ENCODE measurements at places on chromosomes 16 and 17.

- DNase-seq = no peak
Observed at GRCh38 chr17:43967251-43967875, 13.6 kb upstream of the PYY start.

- no peak for DNase-seq
Observed at GRCh38 chr16:72983241-72983640, 64.7 kb downstream of the ZFHX3 start.

DNA sequence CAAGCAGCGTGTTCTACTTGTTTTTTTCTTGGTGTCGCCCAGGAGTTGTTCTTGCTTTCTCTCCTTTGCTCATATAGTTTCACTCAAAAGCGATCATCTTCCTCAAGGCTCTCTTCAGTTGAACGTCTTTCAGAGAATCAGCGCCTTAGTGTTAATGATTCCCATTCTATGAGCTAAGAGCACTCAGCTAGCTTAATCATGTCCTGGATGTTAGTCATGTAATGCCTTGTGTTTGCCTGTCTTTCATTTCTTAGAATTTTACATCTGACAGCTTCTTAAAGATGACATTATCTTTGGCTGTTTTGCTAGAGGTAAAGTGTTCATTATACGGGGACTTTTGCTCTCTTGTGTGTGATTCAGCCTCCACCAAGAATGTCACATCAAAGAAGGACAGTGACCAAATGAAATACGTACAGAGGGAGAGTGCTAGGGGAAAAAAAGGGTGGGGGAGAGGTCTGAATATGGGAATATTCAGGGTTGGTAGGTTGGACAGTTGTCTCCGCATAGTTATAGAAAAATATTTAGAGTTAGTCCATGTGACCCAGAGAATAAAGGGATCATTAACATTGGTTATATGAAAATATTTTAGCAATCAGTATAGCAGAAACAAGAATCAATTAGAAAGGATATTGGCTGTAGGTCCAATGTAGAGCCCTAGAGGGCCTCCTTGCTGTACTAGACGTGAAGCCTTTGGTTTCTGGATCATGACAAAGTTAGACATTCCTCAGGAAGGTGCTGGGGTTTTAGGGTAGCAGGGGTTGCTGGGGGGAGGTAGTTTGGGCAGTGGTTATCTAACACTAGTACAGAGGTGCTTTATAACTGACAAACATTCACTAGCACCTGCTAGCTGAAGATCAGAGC lies 31.9 kb upstream of the ANKFN1 start:
- DNase-seq = no peak

GRCh38 chr16:67226295-67226803 lies 581 bp upstream of the TMEM208 start:
- no peak for DNase-seq

DNA sequence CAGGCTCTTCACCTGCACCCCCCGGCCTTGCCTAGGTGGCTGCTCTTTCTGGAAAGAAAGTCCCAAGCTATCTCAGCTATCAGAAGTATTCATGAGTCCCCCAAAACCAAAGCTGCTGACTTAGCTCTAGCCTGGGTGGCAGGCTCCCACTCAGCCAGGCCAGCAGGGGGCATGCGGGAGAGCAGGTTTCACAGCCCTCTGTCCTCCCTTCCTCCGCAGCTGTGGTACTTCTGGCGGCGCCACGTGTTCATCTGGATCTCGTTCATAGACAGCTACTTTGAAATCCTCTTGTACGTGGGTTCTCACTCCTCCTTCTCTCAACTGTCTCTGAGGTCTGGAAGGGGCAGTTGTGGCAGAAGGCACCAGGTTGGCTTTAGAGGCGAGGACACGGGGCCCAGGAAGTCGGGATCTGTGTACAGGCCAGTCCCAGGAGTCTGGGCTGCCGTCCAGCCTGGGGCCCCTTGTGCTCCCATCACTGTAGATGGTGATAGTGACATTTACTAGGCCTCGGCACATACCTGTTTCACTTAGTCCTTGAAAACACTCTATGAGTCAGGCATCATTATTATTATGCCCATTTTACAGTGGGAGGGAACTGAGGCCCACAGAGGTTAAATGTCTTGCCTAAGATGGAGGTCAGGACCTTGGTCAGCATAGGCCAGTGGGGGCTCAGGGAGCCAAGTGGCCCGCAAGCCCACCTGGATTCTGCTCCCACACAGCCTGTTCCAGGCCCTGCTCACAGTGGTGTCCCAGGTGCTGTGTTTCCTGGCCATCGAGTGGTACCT lies 12.9 kb downstream of the TRPV2 start:
- no peak for DNase-seq

GRCh38 chr16:65534121-65534528 lies 412.3 kb upstream of the CDH11 start:
- DNase-seq = no peak

DNA sequence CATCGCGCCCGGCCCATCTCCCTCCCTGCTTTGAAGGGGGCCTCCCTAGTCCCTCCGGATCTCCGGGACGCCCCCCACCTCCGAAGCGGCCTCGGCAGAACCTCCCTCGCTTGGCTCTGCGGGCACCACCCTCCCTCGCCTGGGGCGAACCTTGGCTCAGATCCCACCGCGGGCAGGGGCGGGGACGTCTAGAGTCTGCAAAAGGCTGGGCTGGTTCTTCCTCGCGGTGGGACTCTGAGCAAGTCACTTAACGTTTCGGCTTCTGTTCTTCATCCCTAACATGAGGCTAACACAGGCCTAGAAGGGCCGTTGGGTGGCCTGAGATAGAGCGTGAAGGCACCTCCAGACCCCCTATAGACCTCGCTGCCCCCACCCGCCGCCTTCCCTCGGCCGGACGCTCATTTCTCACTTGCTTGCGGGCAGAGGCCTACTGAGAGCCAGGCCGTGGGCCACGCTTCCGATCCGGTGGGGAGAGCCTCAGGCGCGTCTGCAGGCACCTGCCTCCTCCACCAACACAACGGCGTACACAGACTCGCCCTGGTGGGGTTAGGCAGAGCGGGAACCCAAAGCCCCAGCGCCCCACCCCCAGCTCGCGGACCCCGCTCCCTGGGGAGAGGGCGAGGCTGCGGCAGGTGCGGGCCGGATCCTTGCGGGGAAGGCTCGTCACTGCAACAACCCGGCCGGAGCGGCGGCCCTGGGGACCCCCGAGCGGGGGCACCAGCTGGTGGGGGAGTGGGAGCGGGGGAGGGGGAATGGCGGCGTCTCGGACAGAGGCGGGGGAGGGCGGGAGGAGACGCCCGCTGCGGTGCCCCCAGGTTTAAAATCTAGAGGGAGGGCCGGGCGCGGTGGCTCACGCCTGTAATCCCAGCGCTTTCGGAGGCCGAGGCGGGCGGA lies 5.4 kb downstream of the MYO1C start:
- peak; percentile 66 for DNase-seq

DNA sequence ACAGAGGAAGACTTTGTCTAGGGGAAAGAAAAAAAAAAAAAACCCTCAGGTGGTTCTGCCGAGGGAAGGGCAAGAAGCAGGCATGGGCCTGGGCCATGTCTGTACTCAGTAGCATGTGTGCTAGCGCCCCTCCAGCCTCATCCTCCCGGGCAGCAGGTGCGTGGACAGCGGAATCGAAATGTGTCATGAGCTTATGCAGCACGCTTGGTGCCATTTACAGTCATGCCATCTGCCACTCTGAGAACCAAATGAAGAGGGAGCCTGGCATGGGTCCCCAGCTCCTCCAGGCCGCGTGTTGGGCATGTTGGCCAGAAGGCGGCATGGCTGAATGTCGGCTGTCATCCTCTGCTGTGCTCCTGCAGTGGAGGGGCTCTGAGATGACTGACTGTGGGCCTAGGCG lies 31.4 kb downstream of the CRAMP1 start:
- DNase-seq = no peak

GRCh38 chr17:50181144-50181543 lies 15.3 kb downstream of the SGCA start:
- DNase-seq = no peak

GRCh38 chr16:89918453-89919347 lies at the start of gene MC1R:
Gene MC1R (plus strand): TSS chr16:89918862. CDS start chr16:89919259, 397 bp downstream.
- no peak for DNase-seq

DNA sequence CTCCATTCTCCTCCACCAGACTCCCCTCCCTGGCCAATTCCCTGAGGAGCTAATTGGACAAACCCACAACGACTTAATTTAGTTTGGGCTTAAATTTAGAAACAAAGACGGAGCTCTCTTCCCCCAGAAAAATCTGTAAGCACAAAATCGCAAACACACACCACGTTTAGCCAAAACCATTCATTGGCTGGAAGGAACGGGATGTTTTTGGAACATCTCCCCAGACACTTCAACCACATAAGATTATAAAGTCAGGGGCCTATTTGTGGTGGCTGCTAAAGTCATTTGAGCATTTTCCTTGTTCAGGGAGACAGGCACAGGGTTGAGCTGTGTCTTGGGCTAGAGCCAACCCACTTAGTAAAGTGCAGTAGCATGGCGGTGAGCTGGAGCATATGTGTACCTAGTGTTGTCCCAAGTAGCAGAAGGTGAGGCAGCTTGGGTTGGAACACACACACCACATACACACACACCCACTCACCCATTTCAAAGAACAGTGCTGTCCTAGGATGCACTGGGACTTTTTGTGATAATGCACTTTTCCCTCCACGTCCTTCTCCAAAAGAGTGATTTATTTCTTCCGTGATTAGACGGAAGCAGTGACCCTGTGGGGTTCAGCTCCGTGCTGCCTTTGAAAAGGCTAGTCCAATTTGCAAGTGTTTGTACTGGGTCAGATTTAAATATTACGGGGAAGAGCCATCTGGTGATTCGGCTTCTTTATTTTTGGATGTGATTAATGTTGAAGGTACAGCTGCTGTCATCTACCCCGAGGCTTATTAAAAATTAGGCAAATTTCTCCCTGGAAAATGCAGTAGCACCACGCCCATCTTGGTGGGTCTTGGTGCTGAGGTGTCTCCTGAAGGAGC lies 32.2 kb downstream of the ELAC2 start:
- DNase-seq = no peak

DNA sequence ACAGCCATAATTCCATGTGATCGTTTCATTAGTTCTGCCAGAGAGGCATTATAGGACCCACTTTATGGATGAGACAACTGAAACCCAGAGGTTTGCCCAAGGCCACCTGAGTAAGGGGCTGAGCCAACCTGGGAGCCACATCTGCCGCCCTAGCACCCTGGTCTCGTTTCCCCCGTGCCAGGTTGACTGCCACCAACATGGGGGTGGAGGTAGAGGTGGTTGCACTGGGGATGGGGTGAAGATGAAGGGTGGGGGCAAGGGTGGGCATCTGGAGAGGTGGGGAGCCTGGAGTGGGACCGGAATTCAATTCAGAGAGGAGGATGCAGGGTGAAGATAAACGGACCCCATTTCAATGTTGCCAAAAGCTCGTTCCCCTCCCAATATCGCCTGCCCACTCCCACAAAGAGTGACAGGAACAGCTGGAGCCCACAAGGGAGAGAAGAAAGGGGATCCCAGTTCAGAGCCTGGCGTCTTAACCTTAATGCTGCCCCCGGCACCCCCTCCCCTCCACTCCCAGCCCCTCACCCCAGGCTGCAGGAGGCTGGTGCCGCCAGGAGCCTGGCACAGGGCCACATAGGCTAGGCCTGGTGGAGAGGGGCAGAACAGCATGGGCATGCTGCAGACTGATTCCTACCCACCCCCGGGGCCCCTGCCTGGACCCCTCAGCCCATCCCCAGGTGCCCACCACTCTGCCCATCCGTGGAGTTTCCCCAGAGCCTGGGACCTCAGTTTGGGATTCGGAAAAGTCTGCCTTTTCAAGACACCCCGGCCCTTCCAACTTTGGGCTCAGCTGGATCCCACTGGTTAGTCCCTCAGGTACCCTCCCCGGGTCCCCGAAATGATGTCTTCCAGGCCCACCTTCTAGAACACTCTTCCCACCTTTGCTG lies 29.6 kb downstream of the NGFR start:
- no peak for DNase-seq

GRCh38 chr17:4499431-4500190 lies 930 bp downstream of the SPNS2 start:
- DNase-seq = no peak

- DNase-seq = peak; percentile 46
Observed at GRCh38 chr17:50200457-50201275, 765 bp downstream of the COL1A1 start.

GRCh38 chr16:81626181-81626674 lies 152.9 kb upstream of the PLCG2 start:
- DNase-seq = no peak

All from activated CD8-positive, alpha-beta memory T cell treated with anti-CD3 and anti-CD28 coated beads for 1 hour (primary cell).